ENCODE measurements at places on chromosomes 7 and 10.
A peak's percentile ranks its signal among the peaks of the same experiment; 100 is the strongest.

DNA sequence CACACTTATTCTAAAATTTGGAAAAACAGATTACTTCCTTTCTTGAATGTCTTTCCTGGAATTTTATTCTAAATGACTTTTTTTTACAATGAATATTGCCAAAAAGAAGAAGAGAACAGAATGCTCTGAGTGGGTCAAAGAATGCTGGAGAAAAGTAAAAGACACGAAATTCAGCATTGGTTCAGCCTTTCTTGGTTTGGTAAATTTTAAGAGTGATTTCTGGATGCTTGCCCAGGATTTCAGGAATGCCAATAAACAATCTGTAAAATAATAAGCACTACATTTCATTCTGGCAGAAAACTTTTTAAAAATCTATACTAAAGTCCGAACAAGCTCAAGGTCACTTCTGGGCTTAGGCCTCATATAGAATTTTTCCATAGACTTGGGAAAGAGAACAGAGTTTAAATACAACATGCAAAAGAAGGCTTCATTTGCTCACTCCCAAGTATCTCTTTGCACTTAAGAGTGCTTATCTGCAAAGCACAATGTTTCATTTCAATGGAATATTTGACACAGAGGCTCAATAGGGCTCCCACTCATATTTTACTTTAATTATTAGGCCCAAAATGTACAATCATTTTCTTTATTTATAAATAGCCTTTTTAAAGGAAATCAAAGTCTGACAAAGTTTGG is 359.5 kb upstream of the ANKRD30A start:
- DNase-seq, result no peak

DNA sequence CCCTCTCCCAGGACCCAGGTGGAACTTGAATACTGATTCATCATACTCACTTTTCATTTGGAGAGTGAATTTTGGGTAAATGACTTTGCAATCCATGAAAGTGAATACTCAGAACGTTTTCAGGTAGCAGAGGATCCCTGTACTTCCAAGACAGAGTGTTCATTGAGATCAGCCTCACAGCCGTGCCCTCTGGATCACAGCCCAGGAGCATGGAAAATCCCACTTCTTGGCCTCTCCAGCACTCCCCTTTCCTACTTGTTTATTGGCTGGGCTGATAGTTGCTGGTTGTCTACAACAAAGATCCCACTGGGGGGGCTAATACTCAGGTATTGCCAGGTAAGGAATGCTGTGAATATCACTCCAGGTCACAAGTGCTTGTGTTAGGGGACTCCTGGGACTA is 5.9 kb downstream of the GCK start:
- DNase-seq, result no peak

GRCh38 chr7:945556-946255 is 8.8 kb downstream of the ADAP1 start:
- peak; percentile 47 for DNase-seq

DNA sequence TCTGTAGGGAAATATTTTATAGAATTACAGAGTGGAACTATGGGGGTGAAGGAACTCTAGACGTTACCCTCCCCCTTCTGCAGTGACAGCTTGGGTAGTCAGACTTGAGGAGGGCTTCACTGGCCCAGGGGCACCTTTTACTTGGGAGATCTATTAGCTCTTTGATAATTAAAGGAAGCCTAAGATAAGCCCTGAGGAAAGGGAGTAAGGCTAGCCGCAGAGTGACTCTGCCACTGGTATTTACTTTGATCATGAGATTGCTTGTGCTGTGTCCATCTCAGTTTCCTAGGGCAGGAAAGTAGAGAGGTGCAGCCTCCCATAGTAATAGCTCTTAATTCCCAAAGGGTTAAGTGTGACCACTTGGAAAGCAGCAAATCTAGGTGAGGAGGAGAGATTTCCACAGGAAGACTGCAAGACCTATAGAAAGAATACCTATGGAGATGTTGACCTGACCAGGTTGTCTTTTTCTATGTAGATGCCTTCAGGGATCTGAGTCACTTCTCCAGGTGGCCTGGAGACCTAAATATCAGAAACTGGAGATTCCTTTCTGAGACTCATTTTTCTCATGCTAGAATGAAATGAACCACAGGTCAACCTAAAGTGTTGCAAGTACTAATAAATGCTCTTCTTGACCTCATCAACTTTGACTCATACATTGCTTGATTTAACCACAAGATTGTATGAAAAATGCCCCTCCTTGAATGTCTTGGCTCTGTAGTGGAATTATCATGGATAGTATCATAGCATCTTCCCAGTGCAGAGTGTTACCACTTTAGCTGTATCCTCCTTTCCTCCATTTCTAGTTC is 447.3 kb upstream of the GHITM start:
- no peak for DNase-seq

DNA sequence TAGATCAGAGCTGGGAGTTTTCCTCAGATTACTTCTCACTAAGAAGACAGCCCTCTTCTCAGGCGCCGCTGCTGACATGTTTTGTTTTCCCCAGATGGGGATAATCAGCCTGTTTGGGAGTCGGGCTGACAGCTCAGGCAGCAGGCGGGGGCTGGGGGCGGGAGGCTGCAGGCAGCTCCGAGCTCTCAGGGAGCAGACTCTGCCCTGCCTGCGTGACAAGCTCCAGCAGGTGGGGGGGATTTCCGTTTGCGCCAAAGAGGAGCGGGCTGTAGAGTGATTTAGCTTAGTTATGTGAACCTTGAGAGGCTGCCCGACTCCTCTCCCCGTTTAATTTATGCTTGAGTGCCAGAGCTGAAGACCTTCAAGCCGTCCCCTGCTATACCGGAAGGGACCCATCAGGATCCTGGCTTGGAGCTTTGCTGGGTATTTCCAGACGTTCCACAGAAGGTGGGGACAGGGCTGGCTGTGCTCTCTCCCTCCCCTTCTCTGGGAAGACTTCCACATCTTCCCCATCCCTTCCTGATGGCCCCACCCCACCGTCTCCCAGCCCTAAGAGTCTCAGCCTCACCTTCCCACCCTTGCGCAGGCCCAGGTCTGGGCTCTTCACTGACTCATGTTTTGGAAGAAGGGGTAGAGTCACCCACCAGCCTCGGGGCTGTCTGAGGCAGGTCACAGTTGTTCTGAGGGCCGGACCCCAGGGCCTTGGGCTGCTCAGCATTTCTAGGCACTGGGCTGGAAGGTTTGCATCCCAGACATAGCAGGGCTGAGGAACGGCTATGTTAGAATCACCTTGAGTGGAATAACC is 24.7 kb upstream of the ADCYAP1R1 start:
- peak; percentile 63 for DNase-seq

DNA sequence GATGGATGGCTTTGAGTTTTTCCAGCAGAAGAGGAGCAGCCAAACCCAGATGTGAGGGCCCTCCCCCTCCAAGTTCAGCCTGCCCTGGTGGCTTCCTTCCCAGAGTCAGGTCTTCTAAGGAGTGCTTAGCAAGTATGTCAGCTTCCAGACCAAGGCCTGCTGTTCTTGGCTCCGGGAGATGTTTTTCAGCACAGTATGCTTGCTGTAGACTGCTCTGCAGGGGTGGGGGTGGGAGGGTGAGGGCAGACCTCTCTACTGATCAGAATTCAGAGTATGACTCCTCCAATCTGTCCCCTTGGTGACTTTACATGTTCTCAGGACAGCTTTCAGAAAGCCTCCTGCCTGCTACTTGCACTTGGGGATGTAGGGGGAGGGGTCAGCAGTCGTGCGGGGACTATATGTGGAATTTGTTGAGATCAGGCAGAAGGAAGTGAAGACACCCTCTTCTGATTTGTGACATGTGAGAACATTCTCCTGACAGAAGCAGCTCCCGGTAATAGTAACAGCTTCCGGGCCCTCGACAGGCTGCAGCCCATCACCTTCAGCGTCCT is 516.4 kb upstream of the ZMIZ1 start:
- DNase-seq, result no peak

GRCh38 chr7:33422825-33423645 is 293.7 kb downstream of the BBS9 start:
- DNase-seq, result no peak

DNA sequence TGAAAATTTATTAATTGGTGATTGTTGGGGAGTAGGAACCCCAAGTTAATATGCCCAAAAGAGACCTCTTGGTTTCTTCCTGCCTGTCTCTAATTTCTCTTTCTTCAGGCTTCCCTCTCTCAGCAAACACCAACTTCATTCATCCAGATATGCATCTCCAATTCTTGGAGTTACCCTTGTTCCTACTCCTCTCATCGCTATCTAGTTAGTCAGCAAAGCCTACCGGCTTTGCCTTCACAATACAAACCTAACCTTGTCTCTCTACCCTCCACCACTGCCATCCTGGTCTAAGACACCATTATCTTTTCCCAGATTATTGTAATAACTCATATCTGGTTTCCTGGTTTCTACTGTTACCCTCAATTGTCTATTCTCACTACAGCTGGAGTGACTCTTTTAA is 47.9 kb downstream of the MRPL32 start:
- DNase-seq, result no peak

- DNase-seq, result peak; percentile 73
These were observed 238.7 kb downstream of the SEC23IP start for GRCh38 chr10:120131183-120131582.

- DNase-seq, result no peak
These were observed 28.6 kb downstream of the DENND11 start for GRCh38 chr7:141673346-141673745.

GRCh38 chr10:99880080-99880835 is 97.8 kb downstream of the ABCC2 start:
- DNase-seq, result no peak

GRCh38 chr10:75541411-75541810 is 110.0 kb downstream of the LRMDA start:
- DNase-seq, result no peak

DNA sequence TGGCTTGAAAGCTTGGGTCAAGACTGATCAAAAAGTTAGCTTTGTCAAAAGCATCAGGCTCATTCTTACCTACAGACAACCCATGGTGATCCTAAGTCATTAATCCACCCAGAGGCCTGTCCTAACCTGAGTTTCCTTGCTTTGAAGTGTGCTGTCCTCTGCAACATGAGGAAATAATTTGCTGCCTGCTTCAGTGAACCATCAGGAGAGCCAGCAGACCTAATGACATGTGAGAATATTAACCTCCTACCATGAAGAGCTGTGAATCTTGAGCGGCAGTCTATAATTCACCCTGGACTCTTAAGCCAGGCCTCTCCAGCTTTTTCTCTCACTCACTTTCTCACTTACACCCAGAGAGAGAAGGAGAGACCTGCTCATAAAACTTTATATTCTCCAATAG is 590.0 kb downstream of the LRMDA start:
- DNase-seq, result no peak
